ENCODE measurements at places on chromosomes 2 and 18.
A peak's percentile ranks its signal among the peaks of the same experiment; 100 is the strongest.

DNA sequence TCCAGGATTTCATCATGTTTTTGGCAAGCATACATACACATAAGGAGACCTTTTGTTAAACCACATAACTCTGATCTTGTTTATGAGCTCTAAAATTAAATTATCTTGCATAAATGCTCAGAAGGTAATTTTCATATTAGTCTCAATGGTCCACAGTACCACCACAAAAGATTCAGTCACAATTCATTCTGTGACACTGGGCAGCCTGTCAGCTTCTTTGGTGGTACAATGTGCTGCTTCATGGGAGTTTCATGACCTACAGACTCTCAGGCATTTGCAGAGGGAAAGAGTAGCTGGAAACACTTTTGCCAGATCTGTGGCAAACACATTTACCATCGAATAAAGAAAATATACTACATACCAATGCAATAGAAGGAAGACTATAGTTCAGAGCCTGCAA lies 51.3 kb upstream of the ZNF397 start:
- DNase-seq = no peak

- DNase-seq = no peak
Observed at GRCh38 chr2:21431078-21431477, 307.3 kb downstream of the TDRD15 start.

GRCh38 chr2:131724019-131724418 lies 196.3 kb downstream of the CCDC74A start:
- DNase-seq = no peak

DNA sequence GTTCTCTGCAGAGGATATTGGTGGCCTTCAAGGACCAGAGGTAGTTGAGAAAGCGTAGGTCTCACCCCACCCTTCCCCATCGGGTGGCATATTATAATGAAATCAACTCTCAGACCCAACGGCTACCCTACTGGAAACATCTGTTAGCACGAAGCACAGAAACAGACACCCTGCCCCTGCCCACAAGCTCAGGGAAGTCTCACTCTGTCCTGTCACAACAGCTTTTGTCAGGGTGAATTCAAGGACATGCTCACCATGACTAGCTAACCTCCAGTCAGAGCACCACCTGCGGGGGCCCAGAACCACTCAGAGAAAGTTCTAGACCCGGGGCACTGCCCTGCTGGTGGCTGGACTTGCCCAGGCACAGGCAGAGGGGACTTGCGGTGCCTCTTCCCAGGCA lies 3.5 kb upstream of the B3GNT7 start:
- peak; percentile 57 for DNase-seq

DNA sequence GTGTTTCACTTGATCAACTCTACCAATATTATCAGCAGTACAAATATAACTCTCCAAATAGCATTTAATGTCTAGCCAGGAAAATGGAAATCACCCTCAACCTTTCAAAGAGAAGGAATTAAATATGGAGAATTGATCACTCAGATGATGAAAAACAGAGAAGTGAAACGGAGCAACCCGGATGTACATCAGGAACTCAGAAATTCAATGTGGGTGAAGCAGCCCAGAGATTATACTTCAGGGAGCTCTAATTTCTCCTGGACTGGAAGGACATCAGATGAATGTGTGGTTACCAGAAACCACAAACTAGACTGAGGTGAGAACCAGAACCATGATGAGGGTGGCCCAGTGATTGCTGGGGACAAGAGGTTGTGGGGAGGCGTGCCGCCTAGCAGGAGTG lies 35.5 kb upstream of the COBLL1 start:
- no peak for DNase-seq

DNA sequence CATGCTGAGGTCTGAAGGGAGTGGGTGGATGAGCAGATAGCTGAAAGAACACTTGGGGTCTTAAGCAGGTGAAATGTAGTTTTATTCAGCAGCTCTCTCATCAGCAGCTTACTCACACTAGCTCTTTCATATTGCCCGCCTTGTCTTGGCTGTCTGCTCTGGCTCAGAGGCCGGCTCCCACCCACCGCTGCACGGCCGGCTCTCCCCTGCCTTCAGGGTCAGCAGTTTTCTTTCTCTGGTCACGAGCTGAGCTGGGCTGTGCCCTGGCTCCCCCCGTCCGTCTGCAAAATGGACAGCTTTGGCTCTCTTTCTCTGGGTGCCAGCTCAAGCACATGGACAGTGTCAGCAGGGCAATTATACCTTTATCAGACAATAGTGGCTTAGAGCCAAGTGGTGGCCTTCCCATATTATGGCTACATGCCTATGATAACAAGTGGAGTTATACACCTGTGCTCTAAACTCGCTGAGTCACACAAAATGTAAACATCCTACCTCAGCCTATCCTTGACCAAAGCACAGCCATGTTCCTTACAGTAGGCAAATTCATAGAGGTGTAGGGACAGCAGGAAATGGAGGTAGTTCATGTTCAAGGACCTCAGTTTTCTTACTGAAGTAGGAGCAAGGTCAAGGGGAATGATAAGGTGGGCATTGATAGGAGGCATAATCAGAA lies 224.8 kb downstream of the SOCS6 start:
- DNase-seq = no peak

DNA sequence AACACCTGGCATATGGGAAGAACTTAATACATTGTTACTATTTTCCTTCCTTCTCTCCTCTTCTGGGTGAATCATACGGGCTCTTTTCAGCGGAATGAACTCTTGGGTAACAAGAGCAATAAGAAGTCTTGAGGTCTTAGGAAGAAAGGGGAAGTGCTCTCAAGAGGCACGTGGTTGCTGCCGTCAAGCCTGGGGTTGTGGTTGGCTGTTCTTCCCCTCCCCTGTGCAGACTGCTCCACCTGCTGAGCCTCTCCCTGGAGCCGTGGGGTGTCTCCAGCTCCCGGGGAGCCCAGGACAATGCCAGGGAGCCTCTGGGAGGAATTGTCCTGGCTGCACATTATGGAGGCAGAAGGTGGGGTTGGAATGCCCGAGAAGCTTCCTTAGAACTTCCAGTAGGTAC lies 19.4 kb downstream of the TOGARAM2 start:
- peak; percentile 94 for DNase-seq

DNA sequence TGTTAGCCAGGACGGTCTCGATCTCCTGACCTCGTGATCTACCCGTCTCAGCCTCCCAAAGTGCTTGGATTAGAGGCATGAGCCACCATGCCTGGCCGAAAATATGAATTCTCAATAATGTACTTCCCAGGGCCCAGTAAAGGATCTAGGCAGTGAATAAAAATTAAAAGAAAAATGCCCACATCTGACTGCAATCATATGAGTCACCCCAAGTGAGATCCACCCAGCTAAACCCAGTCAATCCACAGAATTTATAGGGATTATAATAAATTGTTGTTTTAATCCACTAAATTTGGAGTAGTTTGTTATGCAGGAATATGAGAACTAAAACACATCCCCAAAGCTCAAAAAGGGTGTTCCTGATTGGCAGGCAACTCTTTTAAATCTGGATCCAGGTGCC lies 93.5 kb upstream of the STK39 start:
- no peak for DNase-seq

DNA sequence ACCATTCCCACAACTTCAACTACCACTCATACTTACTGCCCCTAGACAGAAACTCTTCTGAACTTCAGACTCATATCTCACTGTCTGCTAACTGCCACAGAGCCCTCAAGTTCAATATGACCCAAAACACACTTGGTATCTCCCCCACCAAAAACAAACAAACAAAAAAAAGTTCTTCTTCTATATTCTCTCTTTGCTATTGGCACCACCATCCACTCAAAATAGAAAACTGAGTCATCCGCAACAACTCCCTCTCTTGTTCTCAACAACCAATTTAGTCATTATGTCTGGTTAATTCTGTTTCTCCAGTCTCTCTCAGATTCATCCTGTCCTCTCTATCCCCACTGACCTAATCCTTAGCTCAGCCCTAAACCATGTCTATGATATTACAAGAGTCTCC lies 7.2 kb upstream of the DCTN1 start:
- DNase-seq = no peak

DNA sequence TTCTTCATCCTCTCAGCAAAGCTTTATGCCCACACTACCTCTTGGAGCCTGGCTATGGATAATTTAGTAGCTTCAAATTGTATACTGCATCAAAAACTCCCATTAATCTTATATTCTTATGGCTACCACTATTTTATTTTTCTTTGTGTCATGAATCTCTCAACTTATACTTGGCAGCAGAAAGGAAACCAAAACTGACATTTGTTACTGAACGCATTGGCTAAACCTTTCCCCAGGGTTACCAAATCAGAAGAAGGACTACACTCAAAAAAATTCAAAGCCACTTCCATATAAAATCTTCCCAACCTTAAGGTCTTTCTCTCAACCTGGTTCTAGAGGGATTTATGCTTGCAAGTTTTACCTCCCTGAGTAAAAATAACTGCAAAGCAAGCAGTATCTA lies 97.0 kb upstream of the REG3G start:
- no peak for DNase-seq

- DNase-seq = no peak
Observed at GRCh38 chr2:136189221-136189782, 71.4 kb upstream of the CXCR4 start.

- DNase-seq = peak; percentile 92
Observed at GRCh38 chr18:74524097-74524496, 10.2 kb upstream of the CNDP1 start.

DNA sequence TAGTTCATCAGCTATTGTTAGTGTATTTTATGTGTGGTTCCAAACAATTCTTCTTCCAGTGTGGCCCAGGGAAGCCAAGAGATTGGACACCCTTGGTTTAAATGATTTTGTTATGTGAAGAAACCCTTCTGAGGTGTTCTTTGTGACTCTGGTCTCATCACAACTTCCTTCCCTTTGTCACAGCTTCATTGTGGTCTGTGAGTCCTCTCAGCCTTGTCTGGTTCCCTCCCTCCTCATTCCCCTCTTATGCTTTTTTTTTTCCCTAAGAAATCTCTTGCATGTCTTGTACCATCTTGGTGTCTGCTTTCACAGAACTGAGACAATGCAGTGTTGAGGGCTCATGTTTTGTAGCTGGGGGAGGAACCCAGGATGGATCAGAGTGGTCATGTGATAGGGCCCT lies 118.9 kb downstream of the TMEM182 start:
- peak; percentile 40 for DNase-seq

DNA sequence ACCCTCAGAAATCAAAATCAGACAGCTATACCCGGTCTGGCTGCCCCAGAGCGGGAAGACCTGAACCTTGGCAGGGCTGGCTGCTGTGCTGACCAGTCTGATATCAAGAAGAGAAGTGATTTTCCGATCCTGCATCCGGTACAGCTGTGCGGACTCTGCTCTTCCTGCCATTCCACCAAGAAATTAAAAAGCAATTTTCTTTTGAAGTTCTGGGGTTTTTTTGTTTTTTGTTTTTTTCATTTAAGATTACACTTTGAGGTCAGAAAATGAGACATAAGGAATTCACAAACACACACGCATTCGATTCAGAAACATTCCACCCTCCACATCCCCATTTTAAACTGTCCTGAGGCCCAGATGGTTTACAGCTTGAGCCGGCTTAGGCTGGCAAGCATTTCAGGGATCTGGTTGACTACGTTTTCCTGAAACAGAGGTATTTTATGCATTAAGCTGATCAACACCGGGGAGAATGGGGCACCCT lies 156.5 kb downstream of the COL6A3 start:
- DNase-seq = peak; percentile 8

DNA sequence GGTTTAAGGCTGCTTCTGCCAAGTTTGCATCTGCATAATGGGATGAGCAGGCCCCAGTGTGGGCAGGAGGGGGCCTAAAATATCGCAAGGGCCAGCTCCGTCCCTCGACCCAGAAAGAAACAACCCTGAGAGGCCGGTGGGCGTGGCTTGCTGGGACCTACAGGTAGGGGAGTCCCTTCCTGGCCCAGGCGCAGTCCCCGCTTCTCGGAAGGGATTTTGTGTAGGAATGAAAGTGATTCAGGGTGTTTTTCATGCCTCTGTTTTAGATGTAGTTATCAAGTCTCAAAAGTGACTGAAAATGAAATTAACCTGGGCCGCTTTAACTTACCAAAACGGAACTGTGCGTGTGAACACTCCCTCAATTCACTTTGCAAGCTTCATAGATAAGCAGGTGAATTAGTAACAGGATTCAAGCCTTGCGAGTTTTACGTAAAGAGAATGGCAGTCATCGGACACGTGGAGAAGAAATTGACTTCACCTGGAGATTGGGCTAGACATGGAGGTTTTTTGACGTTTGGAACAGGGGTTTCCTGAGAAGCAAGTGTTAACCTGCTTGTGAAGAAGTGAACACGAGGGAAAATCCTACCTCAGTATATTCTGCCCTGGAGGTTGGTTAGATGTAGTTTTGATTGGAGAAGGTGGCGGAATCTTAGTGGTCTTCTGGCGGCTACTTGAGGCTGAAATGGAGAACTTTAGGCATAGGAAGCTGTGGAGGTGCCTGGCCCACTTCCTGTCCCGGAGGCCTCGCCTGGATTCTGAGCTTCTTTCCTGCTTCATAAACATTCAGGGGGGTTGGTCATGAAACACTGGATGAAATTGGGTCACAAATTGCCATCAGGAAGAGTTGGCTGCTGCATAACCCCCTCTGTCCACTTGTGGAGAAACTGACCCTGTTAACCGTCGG lies 1.7 kb downstream of the NCK2 start:
- peak; percentile 65 for DNase-seq

- no peak for DNase-seq
Observed at GRCh38 chr2:11807156-11808015, 61.0 kb downstream of the LPIN1 start.

DNA sequence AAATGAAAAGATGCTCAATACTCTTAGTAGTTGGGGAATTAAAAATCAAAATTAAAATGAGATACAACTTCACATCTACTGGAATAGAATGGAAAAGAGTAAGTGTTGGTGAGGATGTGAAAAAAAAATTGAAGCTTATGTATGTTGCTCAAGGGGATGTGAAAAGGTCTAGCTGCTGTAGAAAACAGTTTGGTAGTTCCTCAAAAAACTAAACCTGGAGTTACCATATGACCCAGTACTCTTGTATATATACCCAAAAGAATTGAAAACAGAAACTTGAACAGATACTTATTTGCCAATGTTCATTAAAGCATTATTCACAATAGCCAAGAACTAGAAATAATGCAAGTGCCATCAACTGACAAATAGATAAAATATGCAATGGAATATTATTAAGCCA lies 208.4 kb downstream of the FIGN start:
- DNase-seq = no peak

DNA sequence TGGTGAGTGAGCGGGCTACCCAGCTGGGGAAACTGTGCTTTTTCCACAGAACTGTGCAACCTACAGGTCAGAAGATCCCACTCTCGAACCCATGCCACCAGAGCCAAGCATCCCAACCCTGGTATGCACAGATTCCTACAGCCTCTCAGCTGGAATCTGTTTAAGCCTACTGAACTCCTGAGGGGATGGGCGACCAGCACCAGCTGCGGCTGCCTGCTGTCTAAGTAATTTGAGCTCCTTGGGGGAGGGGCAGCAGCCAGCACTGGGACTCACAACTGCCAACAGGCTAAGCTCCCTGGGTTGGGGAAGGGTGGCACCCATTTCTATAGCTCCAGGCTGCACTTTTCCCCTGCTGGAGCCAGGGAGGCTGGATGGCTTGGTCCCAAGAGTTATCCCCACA lies 11.8 kb downstream of the CYP27C1 start:
- DNase-seq = no peak

DNA sequence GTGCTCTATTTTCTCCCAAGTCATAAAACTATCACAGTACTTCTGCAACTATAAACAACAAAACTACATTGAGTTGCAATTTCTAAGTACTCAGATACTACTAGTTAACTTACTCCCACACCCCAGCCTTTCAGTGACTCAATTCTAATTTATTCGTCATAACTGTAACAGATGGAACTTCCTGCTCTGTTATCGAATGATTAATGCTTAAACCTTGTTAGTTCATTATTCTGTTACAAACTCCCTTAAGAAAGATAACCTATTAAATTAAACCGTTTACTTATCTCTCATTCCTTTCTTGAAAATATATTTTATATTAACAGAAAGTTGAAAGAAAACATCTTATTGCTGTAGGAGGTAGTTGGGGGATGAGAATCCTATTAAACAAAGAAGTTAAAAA lies 17.0 kb downstream of the TNFAIP6 start:
- peak; percentile 75 for DNase-seq

Measured in common myeloid progenitor, CD34-positive (primary cell).